ENCODE measurements at places on chromosomes 12 and 14.

DNA sequence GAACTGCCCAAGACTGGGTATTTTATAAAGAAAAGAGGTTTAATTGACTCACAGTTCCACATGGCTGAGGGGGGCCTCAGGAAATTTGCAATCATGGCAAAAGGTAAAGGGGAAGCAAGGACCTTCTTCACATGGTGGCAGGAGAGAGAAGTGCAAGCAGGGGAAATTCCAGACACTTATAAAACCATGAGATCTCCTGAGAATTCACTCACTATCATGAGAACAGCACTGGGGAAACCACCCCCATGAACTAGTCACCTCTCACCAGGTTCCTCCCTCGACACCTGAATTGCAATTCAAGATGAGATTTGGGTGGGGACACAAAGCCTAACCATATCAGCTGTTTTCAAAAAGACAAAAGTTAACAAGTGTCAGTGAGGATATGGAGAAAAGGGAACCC lies 112.6 kb downstream of the FOXA1 start:
- DNase-seq: no peak

GRCh38 chr12:100401660-100402059 lies 44.8 kb downstream of the SLC17A8 start:
- DNase-seq: no peak

DNA sequence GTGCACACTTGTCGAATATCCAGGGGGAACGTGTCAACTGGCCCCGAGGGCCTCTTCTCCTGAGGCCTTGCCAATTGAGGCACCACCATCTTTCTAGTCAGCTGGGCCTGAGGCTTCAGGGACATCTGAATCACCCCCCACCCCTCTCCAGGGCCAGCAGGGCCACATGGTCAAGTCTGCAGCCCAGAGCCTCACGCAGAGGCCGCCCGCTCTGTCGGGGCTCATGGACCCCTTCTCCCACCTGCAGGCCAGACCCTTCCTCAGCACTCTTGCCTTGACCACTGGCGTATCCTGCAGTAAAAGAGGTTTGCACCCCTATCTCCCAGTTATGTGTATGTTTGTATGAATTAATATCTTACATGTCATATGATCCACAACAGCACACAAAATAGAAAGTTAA lies 182.3 kb downstream of the CALM1 start:
- no peak for DNase-seq

DNA sequence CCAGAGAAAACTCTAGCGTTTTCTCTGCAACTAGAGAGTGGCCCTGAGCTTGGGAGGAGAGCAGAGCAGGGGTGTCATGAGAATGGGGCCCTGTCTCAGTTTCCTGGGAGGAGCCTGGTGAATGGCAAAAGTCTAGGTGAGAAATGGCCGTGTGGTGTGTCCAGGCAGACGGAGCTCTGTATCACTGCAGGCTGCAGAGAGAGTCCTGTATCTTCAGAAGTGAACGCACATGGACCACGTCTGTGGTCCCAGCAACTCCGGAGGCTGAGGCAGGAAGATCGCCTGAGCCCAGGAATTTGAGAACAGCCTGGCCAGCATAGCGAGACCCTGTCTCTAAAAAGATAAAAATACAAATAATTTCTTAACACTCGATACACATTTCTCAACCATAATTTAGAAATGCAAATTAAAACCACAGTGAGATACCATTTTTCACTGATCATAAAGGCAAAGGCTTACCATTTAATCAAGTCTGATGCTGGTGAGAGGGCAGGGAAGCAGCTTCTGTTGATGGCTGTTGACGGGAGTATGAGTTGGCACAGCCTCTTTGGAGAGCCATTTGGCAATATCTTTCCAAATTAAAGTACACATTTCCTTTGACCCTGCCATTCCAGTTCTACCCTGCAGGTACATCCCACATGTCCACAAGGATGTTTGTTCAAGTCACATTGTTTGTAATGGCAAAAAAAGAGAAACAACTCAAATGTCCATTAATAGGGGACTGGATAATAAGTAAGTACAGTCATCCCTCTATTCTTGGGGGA lies 51.0 kb downstream of the NFKBIA start:
- DNase-seq: no peak

GRCh38 chr14:21106498-21107282 lies 5.8 kb downstream of the TMEM253 start:
- peak; percentile 61 for DNase-seq

- no peak for DNase-seq
These were observed 84.7 kb downstream of the ZNF664 start for GRCh38 chr12:124057691-124058090.
